ENCODE measurements at places on chromosomes 4 and X. TPM values are rescaled to one million over a fixed set of nuclear protein-coding genes. Genes with fewer than 3 reads are reported as not detected.
A peak's percentile ranks its signal among the peaks of the same experiment; 100 is the strongest.

ELF4 gene
- total RNA-seq: 31.3 TPM

DNA sequence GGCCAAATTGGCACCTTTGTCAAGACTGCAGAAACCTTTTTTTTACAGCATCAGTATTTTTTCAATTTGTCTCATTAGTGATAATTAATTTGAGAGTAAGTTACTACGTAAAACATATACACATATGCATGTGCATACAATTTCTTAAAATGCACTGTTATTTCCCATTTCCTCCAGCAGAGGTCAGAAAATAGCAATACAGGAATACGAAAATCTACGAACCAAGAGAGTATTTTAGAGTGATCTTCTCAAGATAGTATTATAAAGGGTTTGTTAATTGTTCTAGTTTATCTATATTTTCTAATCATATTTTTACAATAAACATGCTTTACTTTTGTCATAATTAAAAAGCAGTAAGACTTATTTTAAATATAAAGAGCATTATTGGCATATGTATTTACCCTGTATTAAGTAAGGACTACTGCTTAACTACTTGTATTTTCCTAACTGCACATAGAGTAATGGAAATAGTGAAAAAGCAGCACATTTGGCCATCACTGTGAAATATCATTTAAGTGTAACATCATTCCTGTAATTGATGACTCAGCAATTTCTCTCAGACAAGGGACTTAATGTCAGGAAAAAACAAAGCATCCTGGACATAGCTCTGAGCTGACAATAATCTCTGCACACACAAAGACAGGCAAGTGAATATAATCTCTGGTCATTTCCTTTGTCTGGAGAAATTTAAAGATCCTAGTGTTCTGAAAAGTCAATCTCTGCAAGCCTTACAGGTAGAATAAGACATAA is 45.6 kb downstream of the MAOB start:
- H3K27ac ChIP-seq: no peak overlapping the region
- H3K27me3 ChIP-seq: no peaks in the 10 kb centered on the region
- peak; percentile 32 for DNase-seq
- no peaks in the 10 kb centered on the region for H3K4me1 ChIP-seq
- no peaks in the 10 kb centered on the region for H3K36me3 ChIP-seq
- no peak overlapping the region for H3K4me3 ChIP-seq

GRCh38 chr4:598925-599324 is 22.8 kb upstream of the TMEM271 start:
- H3K36me3 ChIP-seq: no peaks in the 10 kb centered on the region
- no peaks in the 10 kb centered on the region for H3K27me3 ChIP-seq
- DNase-seq: no peak
- H3K27ac ChIP-seq: no peak overlapping the region
- no peaks in the 10 kb centered on the region for H3K4me1 ChIP-seq

DNA sequence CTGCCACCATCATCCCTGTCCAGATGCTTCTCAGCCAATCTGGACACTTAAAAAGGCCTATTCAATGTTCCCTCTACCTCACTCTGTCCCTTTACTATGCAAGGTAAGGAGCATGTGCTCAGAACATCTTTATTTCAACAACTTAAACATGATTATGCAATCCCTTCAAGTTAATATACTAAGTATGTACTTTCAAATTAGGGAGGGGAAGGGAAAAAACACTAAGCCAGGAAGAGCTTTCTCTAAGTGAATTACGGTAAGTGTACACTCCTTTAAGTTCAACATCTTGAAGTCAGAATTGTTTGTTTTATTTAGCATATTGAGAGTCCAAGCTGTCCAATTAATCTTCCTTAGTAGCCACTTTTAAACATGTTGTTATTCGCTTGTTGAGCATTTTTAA is 14.1 kb downstream of the SLC10A7 start:
- H3K27ac ChIP-seq: no peak overlapping the region
- H3K36me3 ChIP-seq: no peaks in the 10 kb centered on the region
- DNase-seq: no peak
- H3K27me3 ChIP-seq: no peaks in the 10 kb centered on the region

NALF2 gene
- not detected for total RNA-seq

DCUN1D4 gene
- total RNA-seq: 54.0 TPM

GRCh38 chr4:20598626-20599025 is 101.6 kb upstream of the PACRGL start:
- no peaks in the 10 kb centered on the region for H3K36me3 ChIP-seq
- no peaks in the 10 kb centered on the region for H3K27me3 ChIP-seq
- no peak for DNase-seq
- no peaks in the 10 kb centered on the region for H3K4me1 ChIP-seq
- no peak overlapping the region for H3K4me3 ChIP-seq

CYBB gene
- 8.1 TPM for total RNA-seq

- H3K27me3 ChIP-seq: no peaks in the 10 kb centered on the region
- H3K4me1 ChIP-seq: peaks cover 37% of the 10 kb centered on the region
- no peak overlapping the region for H3K27ac ChIP-seq
- no peak for DNase-seq
These were observed 3.1 kb upstream of the CLCN3 start for GRCh38 chr4:169617306-169617705.
